ENCODE measurements at places on chromosomes 2 and 18. TPM values are rescaled to one million over a fixed set of nuclear protein-coding genes. Genes with fewer than 3 reads are reported as not detected.

The MC4R gene
- total RNA-seq = not detected

The SCYGR4 gene
- not detected for total RNA-seq

The NDC80 gene
- 17.2 TPM for total RNA-seq

The RBBP8 gene
- 38.1 TPM for total RNA-seq

The PRLH gene
- total RNA-seq = not detected

The MC2R gene
- not detected for total RNA-seq

The ITM2C gene
- total RNA-seq = 80.4 TPM

The OBSL1 gene
- 26.1 TPM for total RNA-seq

The SRD5A2 gene
- total RNA-seq = not detected

The ADD2 gene
- total RNA-seq = 22.3 TPM

The DHRS9 gene
- total RNA-seq = 3.5 TPM

The RASGRP3 gene
- 0.44 TPM for total RNA-seq

The PROM2 gene
- total RNA-seq = not detected

The ANKRD30BL gene
- not detected for total RNA-seq

The ANKRD30B gene
- not detected for total RNA-seq

The CD226 gene
- 0.15 TPM for total RNA-seq

The C18orf54 gene
- 4.0 TPM for total RNA-seq

The REV1 gene
- 12.4 TPM for total RNA-seq

The AGXT gene
- not detected for total RNA-seq

The OSR1 gene
- total RNA-seq = 5.8 TPM

The GALNT13 gene
- total RNA-seq = 10.7 TPM

The REG3A gene
- not detected for total RNA-seq

The DPP10 gene
- total RNA-seq = not detected

The BOLL gene
- not detected for total RNA-seq
